ENCODE measurements at places on chromosomes 1 and 21.

- DNase-seq: no peak
Measured at GRCh38 chr1:184036517-184036949, 995 bp downstream of the COLGALT2 start.

DNA sequence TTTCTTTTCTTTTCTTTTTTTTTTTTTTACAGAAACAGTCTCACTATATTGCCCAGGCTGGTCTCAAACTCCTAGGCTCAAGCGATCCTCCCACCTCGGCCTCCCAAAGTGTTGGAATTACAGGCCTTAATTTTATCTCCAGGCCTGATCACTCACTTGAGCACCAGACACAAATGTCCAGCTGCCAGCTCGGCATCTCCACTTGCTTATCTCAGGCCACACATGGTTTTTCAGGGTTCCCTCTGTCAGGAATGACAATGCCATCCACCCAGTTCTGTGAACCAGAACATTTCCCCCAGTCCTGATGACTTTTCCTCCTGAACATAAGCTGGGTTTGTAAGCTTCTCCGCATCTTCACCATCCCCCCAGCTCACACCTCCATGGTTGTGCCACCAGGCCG, 44.6 kb upstream of the ZNF281 start:
- no peak for DNase-seq

DNA sequence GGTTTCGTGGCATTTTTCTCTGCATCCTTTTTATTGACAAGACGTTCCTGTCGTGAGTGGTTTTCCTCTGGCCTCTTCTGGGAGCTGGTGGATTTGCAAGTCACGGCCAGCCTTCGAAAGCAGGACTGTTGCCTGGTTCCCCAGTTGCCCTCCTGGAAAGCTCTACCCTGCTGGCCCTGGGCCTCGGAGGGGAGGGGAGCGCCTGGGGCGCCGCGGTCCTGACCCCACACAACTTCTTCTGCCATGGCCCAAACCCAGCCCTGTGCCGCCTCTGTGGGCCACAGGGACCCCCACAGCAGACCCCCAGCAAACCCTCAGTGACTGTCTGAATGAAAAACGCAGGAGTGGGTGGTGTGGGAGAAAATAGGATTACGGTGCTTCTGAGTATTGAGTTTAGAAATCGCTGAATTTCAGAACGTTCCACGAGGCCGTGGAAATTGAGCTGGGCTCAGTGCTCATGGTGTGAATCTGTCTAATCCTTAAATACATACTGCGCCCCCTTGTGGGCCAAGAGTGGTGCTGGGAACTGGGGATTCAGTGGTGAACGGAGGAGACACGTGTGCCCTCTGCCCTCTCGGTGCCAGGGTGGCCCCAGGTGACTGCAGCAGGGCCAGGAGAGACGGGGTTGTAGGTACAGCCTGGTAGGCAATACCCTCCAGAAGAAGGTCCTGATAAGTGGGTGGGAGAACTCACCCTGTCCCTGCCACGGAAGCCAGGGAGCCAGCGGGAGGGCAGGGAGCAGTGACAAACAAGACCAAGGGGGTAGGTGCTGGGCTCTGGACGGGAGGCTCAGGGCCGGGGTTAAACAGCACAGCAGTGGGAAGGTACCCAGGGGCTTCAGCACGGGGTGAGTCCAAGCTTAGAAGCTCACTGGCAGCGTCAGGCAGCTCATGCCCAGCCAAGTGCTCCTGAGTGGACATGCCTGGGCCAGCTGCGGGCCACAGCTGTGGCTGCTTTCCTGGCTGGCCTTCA, 101.2 kb upstream of the COL6A1 start:
- peak; percentile 77 for DNase-seq

GRCh38 chr1:156889802-156890580, 3.5 kb upstream of the PEAR1 start:
- peak; percentile 63 for DNase-seq

DNA sequence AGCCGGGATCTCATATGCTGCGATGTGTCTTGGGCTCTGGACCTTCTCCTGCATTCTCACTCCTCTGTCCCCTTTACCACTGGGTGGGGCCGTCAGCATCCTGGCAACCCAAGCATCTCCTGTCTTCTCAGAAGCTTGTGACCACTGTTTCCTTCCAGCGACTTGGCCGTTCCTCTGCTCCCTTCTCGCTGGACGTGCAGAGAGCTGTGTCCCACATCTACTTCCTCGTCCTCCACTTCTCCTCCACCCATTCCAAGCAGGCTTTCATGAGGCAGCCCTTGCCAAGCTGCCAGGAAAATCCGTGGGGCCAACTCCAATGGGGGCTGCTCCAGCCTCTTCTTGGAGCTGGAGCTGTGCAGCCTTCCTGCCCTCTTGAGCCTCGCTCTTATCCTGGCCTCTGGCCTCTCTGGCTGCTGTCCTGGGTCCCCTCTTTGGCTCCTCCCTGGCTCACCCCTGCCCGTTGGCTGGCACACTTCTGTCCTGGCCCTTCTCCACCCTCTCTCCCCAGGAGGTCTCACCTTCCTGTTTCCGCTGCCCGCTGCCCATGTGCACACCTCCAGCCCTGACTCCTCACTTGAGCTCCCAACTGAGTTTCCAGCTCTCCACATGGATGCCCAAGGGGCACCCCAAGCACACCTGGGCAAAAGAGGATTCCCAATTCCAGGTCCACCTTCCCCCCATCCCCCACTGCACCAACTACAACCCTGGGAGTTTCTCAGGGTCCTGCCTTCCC, 8.7 kb downstream of the FAM131C start:
- no peak for DNase-seq

- no peak for DNase-seq
Measured at GRCh38 chr1:230682882-230683610, 30.9 kb downstream of the AGT start.

DNA sequence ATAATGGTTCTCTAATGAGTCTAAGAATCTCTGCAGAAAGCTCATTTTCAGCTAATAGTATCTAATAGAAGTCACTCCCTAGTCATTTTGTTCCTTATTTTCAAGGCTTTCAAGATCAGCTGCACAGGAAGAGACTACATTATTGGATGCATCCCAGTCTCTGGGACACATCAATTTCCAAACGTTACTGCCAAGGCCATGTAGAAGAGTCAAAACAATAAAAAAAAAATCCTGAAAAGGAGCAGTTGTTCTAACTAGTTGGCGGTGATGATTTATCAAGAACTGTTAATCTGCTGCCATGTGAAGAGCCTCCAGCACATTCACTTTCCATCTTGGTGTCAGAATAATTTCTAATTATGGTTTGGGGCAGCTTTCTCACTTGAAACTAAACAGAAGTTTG, 5.7 kb downstream of the DDAH1 start:
- DNase-seq: no peak

DNA sequence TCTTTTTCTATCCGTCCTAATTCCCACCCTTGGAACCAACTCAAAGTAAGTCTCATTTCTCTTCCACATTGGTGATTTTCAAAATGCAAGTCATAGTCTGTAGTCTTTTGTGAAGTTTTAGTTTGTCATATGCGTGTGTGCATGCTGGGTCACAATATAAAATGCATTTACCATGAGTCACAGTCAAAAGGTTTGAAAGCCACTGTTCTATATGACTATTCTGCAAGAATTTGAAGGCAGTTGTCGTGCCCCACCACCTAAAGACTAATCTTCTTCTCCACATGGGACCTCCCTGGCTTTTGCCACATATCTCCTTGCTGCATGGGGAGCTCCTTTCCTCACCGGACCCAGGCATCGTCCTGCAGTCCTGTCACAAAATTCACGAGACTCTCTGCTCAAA, 1.6 kb downstream of the STPG1 start:
- no peak for DNase-seq

GRCh38 chr1:183996040-183996384, 41.5 kb downstream of the COLGALT2 start:
- DNase-seq: no peak

GRCh38 chr21:44957901-44958451, 18.1 kb downstream of the SLX9 start:
- no peak for DNase-seq

DNA sequence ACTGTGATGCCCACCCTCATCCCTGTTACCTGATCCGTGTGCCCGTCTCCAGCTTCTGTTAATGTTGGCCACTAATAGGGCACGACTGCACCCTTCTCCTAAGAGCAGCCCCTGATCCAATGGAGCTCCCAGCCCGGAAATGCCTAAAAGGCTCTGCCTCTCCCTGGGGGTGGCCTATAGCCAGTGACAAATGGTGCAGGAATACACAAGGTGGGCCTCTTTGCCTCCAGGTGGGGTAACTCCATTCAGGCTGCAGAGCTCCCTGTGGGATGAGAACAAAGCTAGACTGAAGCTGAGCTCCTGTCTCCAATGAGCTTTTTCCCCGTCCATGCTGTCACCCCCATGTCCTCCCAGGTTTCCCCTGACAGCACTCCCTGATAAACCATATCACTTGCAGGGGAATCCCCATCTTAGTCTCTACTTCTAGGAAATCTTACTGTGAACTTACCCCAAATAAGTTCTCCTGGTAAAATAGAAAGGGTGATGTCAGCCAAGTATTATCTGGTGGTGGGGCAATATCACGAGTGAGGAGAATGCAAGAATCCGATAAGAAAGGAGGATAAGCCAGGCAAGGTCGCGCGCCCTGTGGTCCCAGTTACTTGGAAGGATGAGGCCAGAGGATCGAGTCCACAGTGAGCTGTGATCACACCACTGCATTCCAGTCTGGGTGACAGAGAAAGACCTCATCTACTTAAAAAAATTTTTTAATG, 18.6 kb downstream of the S100A7A start:
- no peak for DNase-seq
